ENCODE measurements at places on chromosomes 1 and 21.
A peak's percentile ranks its signal among the peaks of the same experiment; 100 is the strongest.

DNA sequence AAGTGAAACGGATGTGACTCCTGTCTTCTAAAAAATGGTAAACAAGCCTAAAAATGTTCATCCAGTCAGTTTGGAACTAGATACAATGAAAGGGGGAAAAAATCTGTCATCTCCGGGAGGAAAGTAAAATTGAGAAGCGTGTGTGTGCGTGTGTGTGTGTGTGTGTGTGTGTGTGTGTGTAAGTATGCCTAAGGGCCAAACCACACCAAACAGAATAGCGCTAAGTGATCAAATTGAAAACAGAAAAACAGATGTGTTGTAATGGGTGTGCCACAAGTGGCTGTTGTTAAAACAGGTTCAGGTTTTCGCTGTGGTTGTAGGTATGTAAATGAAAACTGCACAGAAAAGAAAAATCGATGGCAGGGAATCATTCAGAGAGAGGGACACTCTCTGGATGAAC lies 106.7 kb downstream of the RNF220 start:
- no peak for DNase-seq

DNA sequence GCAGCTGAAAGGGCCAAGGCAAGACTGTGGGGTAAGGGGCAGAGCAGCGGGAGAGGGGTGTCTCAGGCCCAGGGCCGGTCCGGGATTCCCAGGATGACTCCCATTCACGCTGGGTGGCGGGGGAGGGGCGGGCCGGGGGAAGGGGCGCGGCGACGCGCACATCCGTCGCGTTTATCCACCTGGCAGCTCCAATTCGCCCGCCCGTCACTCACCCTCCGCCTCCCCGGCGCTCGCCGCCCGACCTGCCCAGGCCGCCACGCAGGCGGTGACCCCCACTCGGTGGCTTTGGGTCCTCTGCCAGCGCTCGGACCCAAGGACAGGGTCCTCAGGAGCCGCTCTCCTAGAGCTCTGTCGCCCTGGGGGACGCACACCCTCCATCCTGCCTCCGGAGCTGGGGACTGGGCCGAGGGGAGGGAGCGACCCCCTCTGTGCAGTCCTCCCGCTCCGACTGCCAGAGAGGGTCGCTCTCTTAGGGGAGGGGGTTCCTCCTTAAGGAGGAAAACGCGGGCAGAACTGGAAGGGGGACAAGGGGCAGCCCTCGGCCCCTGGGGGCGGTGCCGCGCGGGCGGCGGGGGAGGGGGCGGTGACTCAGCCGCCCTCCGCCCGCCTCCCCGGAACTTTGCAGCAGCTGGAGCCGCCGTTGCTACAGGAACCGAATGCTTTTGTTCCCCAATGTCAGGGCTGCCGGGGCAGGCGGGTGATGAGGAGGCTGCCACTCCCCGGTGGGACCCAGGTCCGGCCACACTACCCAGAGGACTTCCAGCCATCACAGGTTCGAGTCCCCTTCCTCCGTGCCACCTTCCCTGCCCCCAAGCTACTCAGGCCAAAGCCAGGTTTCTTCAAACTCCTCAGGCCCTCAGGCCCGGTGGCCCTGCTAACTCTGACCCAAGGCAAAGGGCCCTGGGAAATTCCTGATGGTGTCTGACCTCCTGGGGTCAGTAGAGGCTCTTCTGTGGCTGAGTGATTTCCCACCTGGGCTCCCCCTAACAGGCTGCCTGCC lies 3.4 kb downstream of the ADGRB2 start:
- peak; percentile 76 for DNase-seq

DNA sequence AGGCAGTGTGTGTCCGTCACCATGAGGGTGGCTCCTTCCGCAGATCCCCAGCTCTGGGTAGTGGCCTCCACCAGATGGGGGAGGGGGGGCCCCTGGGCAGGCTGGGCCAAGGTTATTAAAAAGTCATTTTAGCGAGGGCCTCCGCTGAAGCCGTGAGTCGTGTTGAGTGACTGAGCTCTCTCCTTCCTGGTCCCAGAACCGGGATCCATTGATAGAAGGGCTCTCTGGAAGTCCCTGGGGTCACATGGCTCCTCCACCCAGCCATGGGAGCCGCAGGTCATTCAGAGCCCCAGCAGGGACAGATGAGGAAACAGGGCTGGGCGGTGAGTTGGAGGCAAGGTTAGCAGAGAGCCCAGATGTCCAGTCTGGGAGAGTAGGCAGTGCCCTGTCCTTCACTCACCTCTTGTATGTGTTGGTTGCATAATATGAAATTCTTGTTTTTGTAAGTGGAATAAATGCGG lies 12.9 kb downstream of the MIIP start:
- DNase-seq = no peak

DNA sequence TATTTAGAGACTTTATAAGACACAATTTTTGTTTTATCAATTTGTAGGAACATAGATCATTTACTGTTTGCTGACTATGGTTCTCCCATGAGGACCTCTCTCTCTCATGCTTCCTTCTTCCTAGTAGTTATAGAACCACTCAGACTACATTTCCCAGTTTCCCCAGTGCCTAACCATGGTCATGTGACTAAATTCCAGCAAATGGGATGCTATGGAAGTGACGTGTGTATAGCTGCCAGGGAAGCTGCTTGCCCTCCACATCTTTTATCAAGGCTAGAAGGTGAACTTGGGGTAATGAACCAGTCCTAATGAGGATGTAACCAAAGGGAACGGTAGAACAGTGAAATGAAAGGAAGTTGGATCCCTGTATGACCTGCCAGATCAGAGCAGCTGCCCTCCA lies 184.0 kb downstream of the MIS18A start:
- no peak for DNase-seq

DNA sequence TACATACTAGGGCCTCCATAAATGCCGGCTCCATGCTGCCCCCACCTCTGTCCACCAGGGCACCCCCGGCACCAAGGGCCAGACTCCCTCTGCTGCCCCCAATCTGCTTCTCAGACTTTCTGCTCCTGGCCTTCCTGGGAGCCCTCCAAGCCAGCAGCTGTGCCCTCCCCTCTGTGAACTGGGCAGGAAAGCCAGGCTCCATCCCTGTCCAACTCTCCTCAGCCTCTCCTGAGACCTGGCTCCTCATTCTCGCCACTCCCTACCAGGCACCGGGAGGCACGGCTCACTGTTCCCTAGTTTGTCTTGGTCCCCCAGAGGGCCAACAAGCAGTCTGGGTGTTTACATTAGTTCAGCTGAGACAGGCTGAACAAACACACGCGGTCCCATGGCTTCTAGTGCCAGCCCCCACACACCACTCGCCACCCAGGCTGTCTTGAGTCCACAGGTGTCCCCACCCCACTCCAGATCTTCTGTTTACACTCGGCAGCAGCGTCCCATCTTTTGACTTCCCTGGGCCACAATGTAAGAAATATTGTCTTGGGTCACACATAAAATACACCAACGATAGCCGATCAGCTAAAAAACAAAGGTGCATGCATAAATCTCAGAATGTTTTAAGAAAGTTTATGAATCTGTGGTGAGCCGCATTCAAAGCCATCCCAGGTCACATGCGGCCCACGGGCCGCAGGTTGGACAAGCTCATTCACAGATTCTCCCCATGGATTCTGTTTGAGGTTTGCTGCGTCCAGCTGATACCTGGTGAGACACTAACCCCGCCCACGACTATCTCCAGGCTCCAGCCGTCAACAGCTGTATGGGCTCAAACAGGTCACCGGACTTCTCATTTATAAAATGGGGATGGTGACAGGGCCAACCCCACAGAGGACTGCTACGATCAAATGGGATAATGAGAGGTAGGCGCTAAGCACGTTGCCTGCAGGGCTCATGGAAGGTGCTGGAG lies 29.5 kb upstream of the ECE1 start:
- no peak for DNase-seq

GRCh38 chr1:156766298-156767100 lies 836 bp upstream of the PRCC start:
- DNase-seq = no peak

DNA sequence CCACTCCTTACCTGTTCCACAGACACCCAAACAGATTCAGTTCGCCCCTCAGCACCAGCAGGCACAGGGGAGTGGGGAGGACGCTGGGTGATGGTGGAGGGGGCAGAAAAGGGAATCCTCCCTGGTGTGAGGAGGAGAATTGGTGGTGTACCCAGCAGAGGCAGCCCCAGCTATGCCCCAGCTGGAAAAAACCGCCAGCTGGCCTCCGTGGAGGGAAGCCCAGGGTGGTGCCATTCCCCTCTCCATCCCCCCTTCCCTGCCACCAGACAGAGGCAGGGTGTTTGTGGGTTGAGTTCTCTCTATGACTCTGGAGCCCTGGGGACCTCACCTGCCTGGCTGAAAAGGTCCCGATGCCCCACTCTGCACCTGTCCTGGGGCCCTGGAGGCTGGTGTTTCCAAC lies 27.9 kb downstream of the OPTC start:
- no peak for DNase-seq
